Bronchial smooth muscle cell (primary cell): ENCODE measurements at places on chromosomes 1 and 21. TPM values are rescaled to one million over a fixed set of nuclear protein-coding genes. Genes with fewer than 3 reads are reported as not detected.

The RGS13 gene
- total RNA-seq, result under 0.01 TPM in 1 of 2 replicates, not detected in the other

The CHAF1B gene
- total RNA-seq, result 0.60 and 0.95 TPM in 2 replicates

The EDARADD gene
- total RNA-seq, result under 0.01 TPM in 1 of 2 replicates, not detected in the other

The PAPPA2 gene
- total RNA-seq, result 0.47 and 2.8 TPM in 2 replicates

The TRABD2B gene
- total RNA-seq, result under 0.01 TPM in 1 of 2 replicates, not detected in the other
